Activated T-helper 2 cell treated with anti-CD3 and anti-CD28 coated beads, Interferon-gamma antibody, Interleukin-2, Interleukin-4, amounts not matched to agents 10 μg/mL and 5 μg/mL and 100 μg/mL, durations not matched to agents 14 hours and 24 hours and 36 hours (primary cell): ENCODE measurements at places on chromosomes 6 and 20.

GRCh38 chr6:131787766-131788712 lies 19.8 kb upstream of the ENPP1 start:
- no peak for DNase-seq
- H3K4me1 ChIP-seq = peaks cover 37% of the 10 kb centered on the region
- H3K27ac ChIP-seq = no peak overlapping the region
- no peaks in the 10 kb centered on the region for H3K36me3 ChIP-seq

DNA sequence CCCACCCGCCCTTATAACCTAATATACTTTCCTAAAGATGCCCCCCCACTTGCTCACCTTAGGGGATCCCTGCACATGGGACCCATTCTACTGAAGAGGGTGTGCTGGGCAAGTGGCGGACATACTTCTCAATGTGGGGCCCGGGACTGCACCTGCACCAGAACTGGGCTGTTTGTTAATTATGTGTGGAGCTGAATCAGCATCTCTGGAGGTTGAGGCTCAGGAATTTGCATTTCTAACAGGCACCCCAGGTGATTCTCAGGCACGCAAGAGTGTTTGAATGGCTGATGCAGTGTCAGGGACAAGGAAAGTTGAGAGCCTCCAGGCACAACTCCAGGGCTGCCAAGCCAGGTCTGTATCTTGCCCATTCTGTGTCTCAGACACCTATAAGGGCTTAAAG lies 8.9 kb upstream of the PTPRT start:
- H3K36me3 ChIP-seq = no peaks in the 10 kb centered on the region
- H3K27me3 ChIP-seq = no peaks in the 10 kb centered on the region

- DNase-seq = no peak
- peaks cover 6% of the 10 kb centered on the region for H3K4me1 ChIP-seq
- no peak overlapping the region for H3K4me3 ChIP-seq
These were observed 44.8 kb upstream of the GTSF1L start for GRCh38 chr20:43771503-43772190.

- peaks cover 38% of the 10 kb centered on the region for H3K4me1 ChIP-seq
- peak overlapping the region; percentile 94 for H3K27ac ChIP-seq
These were observed 197.2 kb downstream of the BCAS1 start for GRCh38 chr20:53873230-53873604.
